Stimulated activated CD4-positive, alpha-beta T cell treated with anti-CD3 and anti-CD28 coated beads, Interleukin-12 subunit alpha, Interleukin-12 subunit beta, amount 100 ng/mL, for 48 hours (primary cell): ENCODE measurements at places on chromosomes 4 and X.

DNA sequence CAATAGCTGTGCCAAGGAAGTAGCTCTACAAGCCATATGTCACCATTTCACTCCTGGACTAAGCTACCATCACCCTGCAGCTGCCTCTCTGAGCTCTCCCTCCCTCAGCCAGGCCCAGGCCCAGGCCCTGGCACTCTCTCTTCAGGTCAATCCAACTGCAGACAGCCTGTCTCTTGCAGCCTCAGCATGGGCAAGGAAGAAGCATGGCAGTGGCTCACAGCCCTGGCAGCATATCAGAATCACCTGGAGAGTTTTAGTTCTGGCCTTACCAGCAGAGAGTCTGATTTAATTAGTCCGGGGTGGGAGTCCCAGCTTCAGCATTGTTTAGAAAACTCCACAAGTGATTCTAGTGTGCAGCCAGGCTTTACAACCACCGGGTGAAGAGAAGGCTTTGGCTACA, 31.5 kb downstream of the NALF2 start:
- no peak for DNase-seq

GRCh38 chr4:22428441-22428840, 87.4 kb downstream of the ADGRA3 start:
- no peak for DNase-seq

DNA sequence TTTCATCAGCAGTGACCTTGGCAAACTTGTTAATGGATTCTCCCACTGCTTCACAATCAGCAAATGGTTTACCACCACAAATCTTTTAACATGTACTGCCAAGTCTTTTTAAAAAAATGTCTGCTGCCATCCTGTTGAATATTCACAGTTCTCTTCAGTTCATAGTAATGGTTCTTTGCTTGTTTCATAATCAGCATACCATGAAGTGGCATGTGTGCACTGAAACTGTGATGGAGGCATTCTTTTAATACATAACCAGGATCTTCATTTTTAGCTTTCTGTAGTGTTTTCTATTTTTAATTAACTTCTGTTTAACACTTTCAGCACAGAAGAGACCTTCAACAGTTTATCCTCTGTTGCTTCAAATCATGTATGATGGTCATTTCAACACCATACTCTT, 230.1 kb upstream of the ARSJ start:
- no peak for DNase-seq

DNA sequence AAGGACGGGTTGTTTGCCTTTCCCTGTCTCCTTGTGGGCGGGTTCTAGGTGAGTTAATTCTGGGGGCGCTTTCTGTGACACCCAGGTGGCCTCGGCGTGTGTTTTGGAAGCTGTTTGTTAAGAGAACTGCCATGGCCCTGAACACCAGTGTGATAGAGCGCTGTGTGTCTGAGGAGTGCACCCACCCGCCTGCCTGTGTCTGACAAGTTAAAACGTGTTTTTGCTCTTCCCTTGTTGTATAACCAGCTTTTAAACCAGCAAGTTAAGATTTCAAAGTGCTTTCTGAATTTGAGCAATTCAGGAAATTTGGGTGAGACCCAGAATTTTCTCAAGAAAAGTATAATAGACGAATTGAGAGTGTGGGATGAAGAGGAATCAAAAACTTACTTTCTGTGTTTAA, 55.2 kb upstream of the HGFAC start:
- DNase-seq, result no peak

- DNase-seq, result no peak
Observed at GRCh38 chrX:141642979-141643378, 53.5 kb downstream of the SPANXA2 start.

DNA sequence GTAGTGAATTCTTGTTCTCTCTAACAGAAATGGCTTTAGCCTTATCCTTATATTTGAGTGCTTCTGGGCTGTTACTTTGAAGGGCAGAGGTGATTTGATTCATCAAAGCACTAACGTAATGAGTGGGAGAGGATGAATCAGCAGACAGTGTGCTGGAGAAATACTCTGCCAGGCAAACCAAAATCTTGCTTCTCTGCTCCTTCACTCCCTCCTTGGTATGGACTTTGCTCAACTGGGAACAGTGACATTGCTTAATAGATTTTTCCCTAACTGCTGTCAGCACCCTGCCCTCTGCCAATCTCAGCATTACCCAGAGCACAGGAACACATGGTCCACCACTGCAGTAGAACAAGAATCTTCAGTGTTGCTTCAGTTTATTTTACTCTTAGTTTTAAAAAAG, 56.0 kb downstream of the PDLIM5 start:
- peak; percentile 8 for DNase-seq

DNA sequence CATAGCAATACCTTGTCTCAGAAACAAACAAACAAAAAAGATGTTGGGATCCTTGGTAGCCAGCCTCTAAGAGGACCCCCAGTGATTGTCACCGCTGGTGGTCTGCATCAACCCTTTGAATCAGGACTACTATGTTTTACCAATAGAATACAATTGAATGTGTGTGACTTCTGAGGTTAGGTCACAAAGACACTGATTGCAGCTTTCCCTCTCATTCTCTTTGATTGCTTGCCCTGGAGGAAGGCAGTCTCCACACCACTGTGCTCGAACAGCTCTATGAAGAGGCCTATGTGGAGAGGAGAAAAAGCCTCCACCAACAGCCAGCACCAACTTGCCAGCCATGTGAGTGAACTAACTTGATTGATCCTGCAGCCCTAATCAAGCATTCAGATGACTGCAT, 2.8 kb upstream of the SMIM14 start:
- DNase-seq, result no peak
